ENCODE measurements at places on chromosomes 7 and 10.

DNA sequence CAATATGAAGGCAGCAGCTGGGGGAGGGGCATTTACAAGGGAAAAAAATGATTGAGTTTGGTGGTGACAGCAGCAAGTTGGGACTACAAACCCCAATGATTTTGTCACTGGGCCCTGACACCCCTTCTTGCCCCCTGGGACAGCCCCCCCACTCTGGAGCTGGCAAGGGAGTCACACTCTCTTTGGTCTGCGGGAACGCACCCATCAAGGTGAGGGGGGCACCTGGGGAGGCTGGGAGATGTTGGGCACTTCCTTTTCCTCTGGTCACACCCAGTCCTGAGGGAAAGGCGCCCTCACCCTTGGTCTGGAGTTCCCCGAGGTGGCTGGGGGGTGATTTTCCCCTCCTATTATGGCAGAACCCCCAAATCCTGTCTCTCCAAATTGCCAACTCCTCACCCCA, 24.4 kb downstream of the EPHB4 start:
- no peak for DNase-seq

- DNase-seq: no peak
Measured at GRCh38 chr10:4170633-4171314, 385.8 kb upstream of the KLF6 start.

DNA sequence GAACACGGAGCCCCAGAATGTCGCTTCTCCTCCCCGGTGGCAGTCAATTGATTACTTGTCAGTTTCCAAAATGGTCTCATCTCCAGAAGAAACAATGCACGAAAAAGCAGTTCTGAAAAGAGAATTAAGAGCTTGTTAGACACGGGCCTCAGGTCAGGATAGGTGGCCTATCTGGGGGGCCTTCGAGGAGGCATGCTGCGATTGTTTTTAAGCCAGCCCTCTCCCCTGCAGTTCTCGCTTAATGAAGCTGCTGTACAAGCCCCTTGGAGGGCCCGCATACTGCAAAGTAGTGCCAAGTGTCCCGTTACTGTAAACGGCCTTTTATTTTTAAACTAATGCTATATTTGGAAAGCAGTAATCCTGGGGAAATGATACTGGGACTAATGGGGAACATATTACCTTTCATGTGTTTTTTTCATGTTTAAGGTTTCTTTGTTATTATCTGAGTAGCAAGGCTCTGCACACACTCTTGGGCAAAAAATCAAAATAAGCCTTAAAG, 114.8 kb upstream of the TCF7L2 start:
- no peak for DNase-seq

DNA sequence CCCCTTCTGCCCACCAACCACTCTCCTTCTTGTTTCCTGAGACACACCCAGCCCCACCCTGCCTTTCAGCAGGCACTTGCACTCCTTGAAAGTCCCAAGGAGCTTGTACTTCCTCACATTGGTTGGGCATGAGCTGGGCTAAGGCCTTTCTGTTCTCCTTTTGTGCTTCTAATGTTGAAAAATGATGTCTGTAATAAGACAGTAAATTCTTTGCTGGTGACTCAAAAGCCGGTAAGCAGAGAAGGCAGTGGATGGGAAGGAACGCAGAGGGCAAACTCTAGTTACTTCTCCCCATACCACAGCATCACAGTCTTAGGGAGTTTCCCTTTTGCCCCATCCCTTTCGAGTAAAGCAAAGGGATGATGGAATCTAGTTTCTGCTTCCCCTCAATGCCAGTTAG, 185.6 kb downstream of the PLXNA4 start:
- DNase-seq: no peak

GRCh38 chr7:116970238-116970910, 17.1 kb downstream of the ST7 start:
- no peak for DNase-seq

- DNase-seq: no peak
Measured at GRCh38 chr10:11593612-11594011, 17.8 kb downstream of the USP6NL start.

DNA sequence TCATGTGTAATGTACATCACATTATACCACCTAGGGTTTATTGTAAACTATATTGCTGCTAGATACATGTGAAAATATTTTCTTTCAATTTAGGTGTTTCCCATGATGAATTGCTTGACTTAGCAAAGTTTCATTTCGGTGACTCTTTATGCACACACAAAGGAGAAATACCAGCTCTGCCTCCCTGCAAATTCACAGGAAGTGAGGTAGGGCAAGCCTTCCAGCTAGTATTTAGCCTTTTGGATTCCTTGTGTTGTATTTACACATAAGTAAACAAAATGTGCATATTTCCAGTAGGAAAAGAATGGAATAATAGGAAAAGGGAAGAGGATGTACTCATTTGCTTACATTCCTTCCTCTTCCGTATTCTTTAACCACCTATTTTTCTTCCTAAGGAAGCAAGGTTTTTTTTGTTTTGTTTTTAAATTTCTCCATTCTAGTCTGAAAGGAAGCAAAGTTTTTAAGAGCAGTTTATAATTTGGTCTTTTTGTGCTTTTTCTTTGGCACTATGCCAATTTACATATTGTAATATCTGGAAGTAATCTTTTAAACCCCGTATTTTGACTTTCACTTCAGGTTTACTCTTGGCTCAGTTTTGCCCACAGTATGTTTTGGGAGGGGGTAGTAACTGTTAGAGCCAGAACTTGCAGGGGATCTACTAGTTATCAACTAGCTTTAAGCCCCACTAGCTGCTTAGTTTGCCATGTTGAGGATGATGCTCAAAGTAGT, 10.4 kb downstream of the PMPCB start:
- DNase-seq: no peak

- no peak for DNase-seq
Measured at GRCh38 chr7:36923943-36924436, 199.7 kb upstream of the AOAH start.

GRCh38 chr10:54837479-54837878, 36.4 kb upstream of the PCDH15 start:
- no peak for DNase-seq

- no peak for DNase-seq
Measured at GRCh38 chr10:115953281-115953680, 319.7 kb downstream of the GFRA1 start.

GRCh38 chr10:132383751-132384196, 13.2 kb upstream of the PWWP2B start:
- no peak for DNase-seq

- DNase-seq: no peak
Measured at GRCh38 chr7:109752068-109752467, 1182.4 kb downstream of the DNAJB9 start.

GRCh38 chr10:11824376-11824775, 1.2 kb downstream of the PROSER2 start:
- no peak for DNase-seq

DNA sequence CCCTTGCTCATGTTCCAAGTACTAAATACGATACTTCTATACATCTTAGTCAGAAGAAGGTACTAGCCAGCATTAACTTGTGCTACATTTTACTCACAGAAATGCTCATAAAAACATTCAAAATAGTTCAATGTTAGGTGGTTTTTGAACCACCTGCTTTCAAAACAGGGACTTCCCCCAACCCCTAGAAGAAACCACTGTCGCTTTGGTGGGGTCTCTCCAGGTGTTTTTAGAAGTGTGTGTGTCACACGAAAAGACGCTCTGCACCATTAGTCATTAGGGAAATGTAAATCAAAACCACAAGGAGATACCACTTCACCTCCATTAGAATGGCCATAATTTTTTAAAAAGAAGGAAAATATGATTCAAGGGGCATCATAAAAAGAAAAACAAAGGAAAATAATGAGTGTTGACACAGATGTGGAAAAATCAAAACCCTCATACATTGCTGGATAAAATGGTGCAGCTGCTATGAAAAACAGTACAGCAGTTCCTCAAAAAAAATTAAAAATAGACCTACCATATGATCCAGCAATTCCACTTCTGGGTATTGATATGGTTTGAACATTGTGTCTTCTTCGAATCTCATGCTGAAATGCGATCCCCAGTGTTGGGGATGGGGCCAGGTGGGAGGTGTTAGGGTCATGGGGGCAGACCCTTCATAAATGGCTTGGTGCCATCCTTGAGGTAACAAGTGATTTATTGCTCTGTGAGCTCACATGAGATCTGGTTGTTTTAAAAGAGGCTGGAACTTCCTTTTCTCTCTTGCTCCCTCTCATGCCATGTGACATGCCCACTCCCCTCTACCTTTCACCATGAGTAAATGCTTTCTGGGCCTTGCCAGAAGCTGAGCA, 74.2 kb downstream of the MALSU1 start:
- DNase-seq: no peak

DNA sequence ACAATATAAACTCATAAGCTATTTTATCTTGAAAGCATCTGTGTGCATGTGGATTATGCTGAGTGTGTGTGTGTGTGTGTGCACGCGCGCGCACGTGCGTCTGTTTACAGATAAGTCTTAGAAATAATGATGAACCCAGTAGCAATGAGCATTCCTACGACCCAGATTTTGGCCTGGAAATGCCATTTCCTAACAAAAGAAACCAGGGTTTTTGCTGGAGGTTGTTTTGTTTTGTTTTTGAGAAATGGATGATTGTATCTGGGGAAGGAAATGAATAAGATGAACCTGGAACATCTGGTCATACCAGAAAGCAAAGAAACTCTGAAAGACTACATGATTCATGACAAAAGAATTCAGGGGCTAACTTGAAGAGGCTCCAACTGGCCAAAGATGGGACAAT, 22.1 kb upstream of the LMOD2 start:
- no peak for DNase-seq

DNA sequence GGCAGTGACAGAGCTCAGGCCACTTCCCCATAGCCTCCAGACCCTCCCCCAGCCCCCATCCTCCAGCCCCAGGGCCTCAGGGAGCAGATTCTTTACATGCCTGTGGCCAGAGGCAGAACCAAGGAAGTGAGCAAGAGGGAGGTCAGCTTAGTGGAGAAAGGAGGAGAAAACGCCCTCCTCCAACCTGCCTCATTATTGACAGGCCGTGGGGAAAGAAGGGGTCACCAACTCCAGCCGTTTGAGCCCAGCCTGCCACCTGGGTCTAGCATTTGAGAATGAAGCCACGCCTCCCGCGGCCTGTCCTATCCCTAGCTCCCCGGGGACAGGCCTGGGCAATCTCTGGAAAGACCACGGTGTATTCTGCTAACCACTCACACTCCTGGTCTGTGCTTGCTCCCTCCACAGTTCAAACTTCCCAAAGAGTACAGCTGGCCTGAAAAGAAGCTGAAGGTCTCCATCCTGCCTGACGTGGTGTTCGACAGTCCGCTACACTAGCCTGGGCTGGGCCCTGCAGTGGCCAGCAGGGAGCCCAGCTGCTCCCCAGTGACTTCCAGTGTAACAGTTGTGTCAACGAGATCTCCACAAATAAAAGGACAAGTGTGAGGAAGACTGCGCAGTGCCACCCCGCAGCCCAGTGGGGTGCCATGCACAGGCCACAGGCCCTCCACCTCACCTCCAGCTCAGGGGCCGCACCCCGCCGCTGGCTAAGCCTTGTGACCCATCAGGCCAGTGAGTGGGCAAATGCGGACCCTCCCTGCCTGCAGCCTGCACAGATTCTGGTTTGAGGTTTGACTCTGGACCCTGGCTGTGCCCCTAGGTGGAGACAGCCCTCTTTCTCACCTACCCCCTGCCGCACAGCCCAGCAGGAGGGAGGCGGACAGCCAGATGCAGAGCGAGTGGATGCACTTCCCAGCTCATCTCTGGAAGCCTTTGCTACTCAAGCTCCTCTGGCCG, 14.3 kb upstream of the TRIM8 start:
- DNase-seq: no peak

- DNase-seq: no peak
Measured at GRCh38 chr10:93139059-93139655, 65.5 kb downstream of the CYP26A1 start.

GRCh38 chr7:87359366-87359765, 13.9 kb downstream of the CROT start:
- DNase-seq: no peak

DNA sequence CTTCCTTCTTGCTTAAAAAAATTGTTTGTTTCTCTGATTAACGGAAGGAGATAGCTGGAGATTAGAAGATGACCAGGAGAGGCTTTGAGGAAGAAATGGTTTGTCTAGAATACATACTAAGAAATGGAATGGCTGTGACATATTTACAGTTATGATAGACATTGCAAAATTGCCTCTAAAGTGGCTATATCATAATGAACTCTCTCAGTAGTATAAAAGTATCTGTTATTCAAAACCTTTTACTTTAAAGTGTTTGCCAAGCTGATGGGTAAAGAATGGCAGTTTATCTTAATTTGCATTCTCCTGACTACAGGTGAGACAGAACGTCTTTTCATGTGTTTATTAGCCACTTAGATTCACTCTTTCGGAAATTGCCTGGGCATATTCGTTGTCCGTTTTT, 28.7 kb downstream of the LRGUK start:
- DNase-seq: no peak

DNA sequence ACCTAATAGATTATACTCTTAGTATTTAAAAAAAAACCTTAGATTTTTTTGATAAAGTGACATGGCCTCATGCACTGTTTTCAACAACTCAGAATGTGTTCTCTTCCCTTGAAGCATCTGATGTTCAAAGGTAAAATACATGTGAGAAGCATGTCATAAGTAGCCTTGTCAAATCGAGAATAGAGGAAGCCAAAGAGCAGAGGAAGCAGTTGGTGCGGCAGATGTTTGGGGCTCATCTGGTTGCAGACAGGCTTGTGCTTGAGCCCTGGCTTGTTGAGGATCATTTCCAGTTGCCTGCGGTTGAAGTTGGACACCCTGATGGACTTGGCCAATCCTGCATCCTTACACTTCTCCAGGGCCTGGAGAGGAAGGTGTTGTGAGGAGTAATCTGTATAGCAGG, 59.2 kb downstream of the AKR1E2 start:
- DNase-seq: no peak

DNA sequence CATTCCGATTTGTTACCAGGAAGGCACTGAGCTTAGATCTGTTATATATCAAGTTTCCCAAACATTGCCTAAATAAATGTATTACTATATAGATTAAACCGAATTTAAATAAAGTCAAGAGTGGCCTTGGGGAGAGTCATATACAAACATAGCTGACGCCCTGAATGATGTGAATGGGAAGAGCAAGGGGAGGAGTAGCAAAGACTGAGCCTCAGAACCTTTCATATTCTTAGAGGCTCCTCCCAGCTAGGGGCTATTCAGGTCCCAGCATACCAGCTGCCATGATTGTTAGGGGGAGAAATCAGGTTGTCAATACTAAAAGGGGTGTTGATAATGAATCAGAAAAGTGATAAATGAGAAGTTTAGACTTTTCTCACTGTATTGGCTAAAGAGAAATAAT, 64.7 kb upstream of the ITGB1 start:
- no peak for DNase-seq

DNA sequence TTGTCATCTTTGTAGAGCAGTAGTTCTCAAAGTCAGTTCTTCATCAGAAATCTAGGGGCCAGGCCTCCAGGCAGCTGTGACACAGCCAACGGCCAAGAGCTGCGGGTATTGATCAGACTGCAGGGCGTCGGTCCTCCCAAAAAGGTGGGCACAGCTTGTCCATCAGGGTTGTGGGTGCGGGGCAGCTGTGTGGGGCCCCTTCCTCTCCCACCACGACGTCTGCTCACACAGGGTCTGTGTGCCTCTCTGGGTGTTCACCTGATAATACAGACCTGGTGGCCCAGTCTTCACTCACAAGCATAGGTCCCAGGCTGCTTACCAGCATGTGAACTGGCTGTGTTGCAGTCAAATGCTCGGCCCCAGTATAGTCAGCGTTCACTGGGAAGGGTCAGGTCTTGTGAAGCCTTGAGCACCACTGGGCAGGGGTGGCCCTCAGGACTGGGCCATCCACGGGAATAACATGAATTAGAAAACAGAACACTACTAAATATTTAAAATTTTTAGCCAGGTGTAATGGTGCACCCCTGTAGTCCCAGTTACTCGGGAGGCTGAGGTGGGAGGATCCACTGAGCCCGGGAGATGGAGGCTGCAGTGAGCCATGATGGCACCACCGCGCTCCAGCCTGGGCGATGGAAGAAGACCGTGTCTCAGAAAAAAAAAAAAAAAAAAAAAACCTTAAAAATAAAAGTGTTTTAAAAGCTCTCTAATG, 102.8 kb upstream of the DIP2C start:
- no peak for DNase-seq

Measured in left forelimb (tissue), 1 donor.